ENCODE measurements at places on chromosomes 2 and 18.

- DNase-seq: no peak
These were observed 58.4 kb upstream of the GREB1L start for GRCh38 chr18:21183670-21184069.

- DNase-seq: no peak
These were observed 436.5 kb downstream of the RND3 start for GRCh38 chr2:150051004-150051403.

DNA sequence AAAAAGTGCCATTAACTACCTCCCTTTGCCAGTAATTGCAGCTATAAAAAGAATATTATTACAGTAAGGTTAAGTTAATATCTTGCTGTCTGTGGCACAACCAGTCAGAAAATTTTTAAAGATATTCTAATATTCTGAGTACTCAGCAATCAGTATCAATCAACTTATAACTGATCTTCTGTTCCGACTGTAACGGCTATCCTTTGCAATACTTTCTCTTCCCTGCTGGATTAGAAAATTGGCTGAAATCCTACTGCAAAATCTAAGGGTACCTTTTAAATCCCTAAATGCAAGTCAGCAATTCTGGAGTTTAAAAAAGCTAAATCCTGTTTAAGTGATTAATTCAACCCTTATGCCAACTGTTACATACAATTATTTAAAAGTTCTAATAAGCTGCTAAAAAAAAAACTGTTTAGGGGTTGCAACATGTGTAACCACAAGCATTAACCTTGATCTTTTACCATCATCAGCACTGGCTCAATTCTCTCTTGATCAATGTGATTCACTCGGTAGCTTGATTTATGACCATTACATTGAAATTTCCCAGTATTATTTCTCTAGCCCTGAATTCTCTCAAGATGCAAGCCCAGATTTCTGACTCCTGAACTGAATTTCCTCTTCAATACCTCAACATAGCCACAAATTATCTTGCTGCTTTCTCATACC is 20.5 kb downstream of the GAREM1 start:
- DNase-seq: no peak

DNA sequence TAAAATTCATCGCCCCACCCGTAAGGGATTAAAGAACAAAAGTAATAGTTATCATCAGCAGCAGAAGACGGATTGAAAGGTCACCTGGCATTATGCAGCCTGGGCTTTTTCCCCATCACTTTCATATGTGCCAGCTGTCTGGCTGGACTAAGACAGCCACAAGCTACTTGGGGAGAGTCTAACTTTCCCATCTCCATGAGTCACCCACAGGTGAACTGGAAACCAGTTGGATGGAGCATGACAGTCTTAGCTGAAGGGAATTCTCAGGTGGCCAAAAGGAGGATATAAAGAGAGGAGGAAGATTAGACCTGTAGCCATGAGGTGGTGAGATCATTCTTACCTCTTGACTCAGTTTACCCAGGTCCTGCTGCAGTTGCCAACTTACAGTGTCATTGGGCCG is 7.0 kb upstream of the FAM178B start:
- DNase-seq: no peak

Measured in NCI-H187 (cell line).